Anterior cingulate cortex (tissue), 58 donors: ENCODE measurements at places on chromosomes 4 and X.
A peak's percentile ranks its signal among the peaks of the same experiment; 100 is the strongest.

GRCh38 chr4:53234669-53235068 is 131.2 kb downstream of the SCFD2 start:
- no peak for DNase-seq

GRCh38 chr4:111027526-111027925 is 404.6 kb upstream of the PITX2 start:
- DNase-seq: no peak

- no peak for DNase-seq
These were observed 2.8 kb downstream of the HGFAC start for GRCh38 chr4:3444351-3445110.

DNA sequence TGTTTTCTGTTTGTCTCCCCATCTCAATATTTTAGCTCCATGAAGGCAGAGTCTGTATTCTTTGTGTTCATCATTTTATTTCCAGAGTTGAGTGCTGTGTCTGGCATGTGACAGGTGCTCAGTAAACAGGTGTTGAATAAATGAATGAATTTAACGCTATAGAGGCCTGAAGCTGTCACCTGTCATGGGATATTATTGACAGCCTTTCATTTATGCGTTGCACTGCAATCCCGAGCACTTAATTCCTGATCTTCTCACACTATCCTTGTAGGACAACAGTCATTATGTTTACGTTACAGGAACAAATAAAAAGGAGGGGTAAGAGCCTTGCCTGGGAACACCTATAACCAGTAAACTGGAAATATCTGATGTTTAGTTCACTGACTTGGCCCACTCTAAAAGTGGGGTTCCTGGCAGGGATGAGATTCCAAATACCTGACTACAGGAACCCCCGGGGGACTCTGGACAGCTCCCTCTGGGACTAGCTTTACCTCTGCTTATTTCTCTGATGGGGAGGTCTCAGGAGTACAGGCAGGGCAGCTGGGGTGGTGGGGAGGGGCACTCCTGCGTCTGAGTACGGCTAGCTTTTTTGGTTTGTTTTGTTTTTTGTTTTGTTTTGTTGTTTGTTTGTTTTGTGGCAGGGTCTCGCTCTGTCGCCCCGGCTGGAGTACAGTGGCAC is 36.6 kb downstream of the SEL1L3 start:
- DNase-seq: no peak

GRCh38 chr4:38162240-38162784 is 202.1 kb downstream of the PTTG2 start:
- no peak for DNase-seq

DNA sequence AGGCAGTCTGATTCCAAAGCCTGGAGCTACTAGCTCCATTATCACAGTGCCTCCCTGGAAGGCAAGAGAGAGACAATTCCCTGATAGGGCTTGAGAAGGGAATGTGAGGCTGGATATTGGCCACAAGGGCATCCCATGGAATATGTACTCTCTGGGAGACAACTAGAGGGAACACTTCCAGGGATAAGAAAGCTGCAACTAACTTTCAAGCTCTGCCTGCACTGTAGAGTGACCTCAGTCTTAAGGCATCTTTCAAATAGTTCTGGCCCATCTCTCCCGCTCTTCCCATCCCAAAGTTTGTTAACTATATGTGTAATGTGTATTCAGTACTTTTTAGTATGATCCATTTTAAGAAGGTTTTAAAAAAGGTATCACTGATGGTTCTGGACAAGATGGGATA is 13.1 kb upstream of the RNF212 start:
- DNase-seq: no peak

GRCh38 chr4:107757864-107758476 is 37.9 kb upstream of the PAPSS1 start:
- DNase-seq: no peak

GRCh38 chrX:56763556-56764152 is 34.6 kb downstream of the NBDY start:
- no peak for DNase-seq

DNA sequence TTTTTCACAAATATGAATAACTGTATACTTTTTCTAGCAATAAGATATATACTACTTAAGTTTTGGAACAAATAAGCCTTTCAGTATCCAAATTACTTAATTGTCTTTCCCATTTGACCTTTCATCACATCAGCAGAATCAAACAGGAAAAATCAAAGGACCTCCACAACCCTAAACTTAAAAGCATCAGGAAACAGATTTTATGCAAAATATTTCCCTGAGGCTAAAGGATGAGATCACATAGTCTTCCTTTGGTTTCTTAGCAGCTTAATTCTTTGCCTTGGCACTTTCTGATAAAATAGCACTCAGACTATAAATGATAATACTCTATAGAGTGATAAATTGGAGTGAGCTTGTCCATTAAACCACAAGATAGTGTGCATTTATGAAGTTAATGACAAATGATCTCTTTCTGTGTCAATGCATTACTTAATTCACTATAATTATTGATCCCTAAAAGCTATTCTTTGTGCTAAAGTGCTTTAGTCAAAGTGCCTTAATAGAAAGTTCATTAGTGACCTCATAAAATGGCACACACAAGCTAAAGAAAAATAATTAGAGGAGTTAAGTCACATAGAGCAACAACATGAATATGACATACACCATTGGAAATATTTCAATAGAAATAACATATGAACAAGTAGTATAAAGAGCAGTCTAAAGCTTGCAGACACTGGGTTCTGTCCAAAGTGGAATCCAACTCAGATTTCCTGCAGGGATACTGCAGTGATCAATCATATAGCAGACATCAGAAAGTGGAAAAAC is 15.7 kb upstream of the NDST3 start:
- DNase-seq: no peak

DNA sequence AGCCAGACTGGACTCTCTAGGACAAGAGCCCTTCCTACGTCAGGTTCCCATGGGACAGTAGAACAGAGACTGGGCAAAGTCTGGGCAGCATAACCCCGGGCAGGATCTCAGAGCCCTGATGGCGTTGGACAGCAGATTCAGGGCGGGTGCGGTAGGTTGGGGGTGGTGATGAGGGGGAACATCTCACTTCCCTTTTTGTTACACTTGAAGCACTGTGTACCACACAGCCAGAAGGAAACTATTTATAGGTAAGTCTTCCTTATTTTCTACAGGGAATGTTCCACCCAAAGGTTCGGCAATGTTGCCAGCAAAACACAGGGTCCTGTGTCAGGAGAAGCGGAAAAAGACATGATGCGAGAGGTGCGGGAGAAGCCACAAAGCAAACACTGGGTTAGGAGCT is 54.3 kb downstream of the TSC22D3 start:
- DNase-seq: no peak

DNA sequence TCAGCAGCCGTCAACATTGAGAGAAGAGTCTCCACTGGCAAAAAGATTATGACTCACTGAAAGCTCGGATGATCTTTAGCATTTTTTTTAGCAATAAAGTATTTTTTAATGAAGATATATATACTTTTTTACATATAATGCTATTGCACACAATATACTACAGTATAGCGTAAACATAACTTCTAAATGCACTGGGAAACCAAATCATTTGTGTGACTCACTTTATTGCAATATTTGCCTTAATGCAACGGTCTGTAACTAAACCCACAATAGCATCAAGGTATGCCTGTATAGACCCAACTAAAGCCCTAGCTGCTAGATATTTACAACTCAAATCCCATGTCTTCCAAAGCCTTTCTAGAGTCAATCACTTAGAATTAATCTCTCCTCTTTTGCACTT is 52.3 kb upstream of the EDNRA start:
- DNase-seq: no peak

GRCh38 chr4:152747444-152747843 is 32.1 kb downstream of the TIGD4 start:
- DNase-seq: no peak

GRCh38 chr4:182093431-182093831 is 149.8 kb upstream of the TENM3 start:
- DNase-seq: no peak

GRCh38 chr4:83129264-83129663 is 14.7 kb upstream of the PLAC8 start:
- no peak for DNase-seq

DNA sequence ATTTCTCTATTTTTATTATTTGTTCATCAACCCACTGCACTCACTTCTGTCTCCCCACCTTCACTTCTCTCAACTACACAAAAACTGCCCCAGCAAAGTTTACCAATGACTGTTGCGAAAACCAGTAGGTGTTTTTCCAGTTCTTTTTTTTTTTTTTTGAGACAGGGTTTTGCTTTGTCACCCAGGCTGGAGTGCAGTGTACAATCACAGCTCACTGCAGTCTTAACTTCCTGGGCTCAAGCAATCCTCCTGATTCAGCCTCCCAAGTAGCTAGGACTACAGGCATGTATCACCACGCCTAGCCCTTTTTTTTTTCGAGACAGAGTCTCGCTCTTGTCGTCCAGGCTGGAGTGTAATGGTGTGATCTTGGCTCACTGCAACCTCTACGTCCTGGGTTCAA is 24.1 kb upstream of the HPRT1 start:
- DNase-seq: no peak

DNA sequence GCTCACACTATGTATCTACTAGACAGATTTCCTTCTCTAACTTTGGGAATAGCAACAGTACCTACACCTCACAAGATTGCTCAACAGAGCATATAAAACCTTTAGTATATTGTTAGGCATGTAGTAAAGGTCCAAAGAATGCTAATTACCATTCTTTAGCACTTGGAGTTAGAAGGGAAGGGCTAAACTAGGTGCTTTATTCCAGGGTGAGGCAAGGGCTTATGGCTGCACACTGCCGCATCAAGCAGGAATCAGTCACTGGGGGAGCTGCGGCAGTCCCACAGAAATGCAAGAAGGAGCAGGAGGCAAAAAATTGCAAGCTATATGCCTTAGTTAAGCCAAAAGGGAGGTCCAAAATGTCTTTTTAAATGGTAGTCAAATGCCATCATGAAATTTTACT is 162.7 kb downstream of the PPP3CA start:
- no peak for DNase-seq

DNA sequence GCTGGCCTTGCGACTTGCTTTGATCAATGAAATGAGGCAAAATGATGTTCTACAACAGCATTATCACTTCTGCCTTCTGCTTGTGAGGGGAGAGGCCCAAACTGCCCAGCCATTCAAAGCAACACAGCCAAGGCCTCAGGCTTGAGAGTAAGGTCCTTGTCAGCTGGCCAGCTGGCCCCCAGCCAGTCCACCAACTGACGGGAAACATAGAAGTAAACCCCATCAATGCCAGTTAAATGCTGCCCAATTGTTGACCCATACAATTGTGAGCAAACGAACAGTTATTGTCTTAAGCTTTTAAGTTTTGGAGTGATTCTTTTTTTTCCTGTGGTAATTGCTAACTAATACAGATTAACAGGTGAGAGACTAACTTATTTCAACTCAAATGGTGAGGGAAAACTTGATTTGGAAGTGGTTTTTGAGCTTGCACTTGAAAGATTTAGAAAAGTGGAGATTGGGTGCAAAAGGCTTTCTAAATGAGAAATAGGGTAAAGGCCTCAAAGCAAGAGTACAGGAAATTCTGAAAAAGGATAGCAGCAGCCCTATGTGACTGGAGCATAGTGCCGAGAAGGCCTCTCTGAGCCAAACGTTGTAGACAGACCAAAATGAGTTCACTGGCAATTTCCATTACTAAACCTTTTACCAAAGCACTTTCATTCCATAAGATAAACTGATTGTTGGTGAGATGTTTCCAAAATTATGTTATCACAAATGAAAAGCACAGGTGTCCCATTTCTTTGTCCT is 66.9 kb downstream of the ARHGEF38 start:
- no peak for DNase-seq

- peak; percentile 9 for DNase-seq
These were observed at the start of gene PHKA2 for GRCh38 chrX:18983666-18984380. TSS of gene PHKA2 (minus strand) at chrX:18984114. CDS start at chrX:18983932, 182 bp downstream.

- DNase-seq: no peak
These were observed 45.6 kb downstream of the GABRA3 start for GRCh38 chrX:152405561-152405960.
